Activated T-cell treated with anti-CD3 and anti-CD28 coated beads for 4 hours (primary cell): ENCODE measurements at places on chromosomes 13 and 19.

GRCh38 chr13:97116754-97117153 is 105.4 kb upstream of the MBNL2 start:
- no peak for DNase-seq

DNA sequence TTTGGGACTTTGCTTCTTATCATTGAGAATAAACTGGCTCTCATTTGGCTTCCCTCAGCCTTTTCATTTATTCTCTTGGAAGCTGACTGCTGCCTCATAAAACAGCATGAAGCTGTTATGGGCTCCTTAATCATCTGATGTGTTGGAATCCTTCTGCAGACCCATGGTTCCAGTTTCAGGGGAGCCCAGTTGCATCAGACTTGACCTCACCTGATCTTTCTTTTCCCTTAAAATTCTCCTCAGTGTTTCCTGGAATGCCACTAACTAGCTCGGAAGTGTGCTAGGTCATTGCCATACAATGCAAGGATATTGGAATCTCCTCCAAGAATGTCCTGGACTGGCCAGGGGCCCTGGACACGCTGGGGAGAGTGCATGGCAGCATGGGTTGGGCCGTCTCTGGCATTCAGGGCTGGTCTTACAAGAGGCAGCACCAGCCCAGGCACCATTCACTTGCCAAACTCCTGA is 158.7 kb downstream of the FLT1 start:
- no peak for DNase-seq

DNA sequence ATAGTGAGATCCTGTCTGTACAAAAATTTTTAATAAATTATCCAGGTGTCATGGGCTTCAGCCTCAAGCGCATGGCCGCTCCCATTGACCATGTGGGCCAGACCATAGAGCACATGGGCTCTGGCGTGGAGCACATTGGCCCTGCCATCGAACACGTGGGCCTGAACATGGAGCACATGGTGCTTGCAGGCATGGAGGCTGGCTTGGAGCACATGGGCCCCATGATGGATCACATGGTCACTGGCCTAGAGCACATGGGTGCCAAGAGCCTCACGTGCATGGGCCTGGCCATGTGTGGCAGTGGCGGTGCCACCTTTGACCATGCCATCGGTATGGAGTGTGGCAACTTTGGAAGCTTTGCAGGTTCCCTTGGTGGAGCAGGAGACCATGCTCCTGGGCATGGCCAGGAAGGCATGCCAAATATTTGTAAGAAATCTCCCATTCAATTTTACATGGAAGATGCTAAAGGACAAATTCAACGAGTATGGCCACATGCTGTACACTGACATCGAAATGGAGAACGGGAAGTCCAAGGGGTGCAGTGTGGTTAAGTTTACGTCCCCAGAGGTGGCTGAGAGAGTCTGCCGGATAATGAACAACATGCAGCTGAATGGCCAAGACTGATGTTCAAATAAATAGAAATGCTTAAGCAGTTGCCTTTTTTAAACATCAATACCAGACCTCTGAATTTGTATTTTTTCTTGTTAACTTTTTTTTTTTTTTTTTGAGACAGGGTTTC is 21.3 kb upstream of the SLC1A5 start:
- DNase-seq, result no peak

DNA sequence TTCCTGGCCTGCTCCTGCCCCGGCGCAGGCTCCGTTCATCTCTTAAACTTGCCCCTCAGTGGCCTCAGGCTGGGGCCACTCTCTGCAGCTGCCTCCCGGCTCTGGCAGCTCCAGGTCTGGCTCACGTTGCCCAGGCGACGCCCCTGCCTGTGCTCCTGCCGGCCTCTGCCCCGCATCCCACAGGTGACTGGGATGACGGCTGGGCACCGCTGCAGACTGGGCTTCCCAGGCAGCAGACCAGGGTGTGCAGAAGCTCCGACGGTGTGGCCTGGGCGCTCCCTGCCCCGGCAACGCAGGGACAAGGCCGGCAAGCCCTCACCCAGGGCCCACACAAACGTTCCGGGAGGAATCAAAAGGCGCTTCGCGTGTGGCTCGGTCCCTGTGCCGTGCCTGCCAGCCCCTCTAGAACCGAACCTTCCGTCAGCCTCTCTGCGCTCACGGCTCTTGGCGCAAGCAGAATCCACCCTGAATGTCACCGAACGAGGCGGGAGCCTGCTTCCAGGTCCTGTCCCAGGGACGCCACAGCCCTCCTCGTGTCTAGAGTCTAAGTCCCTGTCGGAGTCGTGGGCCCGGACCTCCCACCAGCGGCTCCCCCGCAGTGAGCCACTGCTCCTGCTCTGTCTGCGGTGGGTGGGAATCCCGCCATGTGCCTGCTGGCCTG is 64.8 kb downstream of the MLLT1 start:
- DNase-seq, result no peak

GRCh38 chr19:21109116-21109515 is 27.1 kb downstream of the ZNF714 start:
- DNase-seq, result no peak

- peak; percentile 36 for DNase-seq
These were observed at the start of gene C19orf12 for GRCh38 chr19:29714953-29715700. Gene C19orf12, minus strand, starts transcription at chr19:29715261. Its CDS starts 6,848 bp downstream, at chr19:29708413.

DNA sequence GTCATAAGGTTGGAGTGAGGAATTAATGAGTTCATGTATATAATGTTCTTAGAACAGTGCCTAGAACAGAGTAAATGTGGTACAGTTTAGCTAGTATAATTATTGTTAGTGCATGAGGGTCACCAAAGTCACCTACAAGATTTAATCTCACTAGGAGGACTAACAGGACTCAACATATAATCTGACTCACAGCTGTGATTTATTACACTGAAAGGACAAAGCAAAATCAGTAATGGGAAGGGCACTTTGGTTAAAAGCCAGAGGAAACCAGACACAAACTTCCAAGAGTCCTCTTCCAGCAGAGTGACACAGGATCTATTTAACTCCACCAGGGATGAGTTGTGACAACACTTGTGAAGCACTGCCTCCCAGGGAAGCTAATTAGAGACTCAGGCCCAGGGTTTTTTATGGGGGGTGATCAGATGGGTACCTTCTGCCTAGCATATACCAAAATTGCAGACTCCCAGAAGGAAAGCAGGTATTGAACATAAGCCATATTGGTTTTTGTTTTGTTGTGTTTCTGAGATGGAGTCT is 341.2 kb upstream of the DACH1 start:
- no peak for DNase-seq

GRCh38 chr13:99093997-99094396 is 106.7 kb upstream of the UBAC2 start:
- no peak for DNase-seq

DNA sequence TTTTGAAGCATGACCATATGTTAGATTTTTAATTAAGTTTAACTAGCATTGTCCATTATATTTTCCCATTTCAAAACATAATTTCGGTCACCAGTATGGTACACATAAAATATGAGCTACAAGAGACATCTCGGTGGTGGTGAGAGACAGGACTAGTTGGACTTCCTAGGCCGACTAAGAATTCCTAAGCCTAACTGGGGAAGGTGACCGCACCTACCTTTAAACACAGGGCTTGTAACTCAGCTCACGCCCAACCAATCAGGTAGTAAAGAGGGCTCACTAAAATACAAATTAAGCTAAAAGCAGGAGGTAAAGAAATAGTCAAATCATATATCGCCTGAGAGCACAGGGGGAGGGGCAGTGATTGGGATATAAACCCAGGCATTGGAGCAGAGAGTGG is 22.9 kb downstream of the DNAJC15 start:
- DNase-seq, result no peak
